Neural crest cell (in vitro differentiated cells): ENCODE measurements at places on chromosomes 16 and 17.

GRCh38 chr17:60297760-60298401, 94.1 kb downstream of the USP32 start:
- no peak for DNase-seq

DNA sequence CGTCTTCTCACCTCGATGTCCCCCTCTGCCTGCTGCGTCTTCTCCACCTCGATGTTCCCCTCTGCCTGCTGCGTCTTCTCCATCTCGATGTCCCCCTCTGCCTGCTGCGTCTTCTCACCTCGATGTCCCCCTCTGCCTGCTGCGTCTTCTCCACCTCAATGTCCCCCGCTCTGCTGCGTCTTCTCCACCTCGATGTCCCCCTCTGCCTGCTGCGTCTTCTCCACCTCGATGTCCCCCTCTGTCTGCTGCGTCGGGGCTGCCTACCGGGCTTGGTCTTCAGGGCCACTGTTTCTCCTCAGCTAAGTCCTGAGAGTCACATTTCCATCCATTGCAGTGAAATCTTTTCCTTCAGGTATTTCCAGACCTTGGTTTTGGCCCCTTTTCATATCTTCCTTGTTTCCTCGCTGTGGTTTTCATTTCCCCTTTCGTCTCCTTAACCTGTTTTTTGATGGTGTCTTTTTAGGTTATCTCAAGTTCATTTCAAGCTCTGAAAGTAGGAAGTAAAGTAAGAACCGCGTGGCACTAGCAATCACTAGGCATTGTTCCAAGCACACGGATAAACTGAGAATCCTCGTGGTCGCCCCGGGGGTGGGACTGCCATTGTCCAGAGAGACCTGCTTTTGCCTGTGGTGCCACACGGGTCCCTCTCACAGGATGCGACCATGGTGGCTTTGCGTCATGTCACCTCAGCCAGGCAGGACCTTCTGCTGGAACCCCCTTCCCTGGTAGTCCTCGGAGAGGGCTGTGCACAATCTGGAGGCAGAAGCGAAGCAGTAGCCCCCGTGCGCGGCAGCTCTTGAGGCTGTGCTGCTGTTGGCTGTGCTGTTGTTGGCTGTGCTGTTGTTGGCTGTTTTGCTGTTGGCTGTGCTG, 9.5 kb upstream of the ZNF750 start:
- DNase-seq: no peak

DNA sequence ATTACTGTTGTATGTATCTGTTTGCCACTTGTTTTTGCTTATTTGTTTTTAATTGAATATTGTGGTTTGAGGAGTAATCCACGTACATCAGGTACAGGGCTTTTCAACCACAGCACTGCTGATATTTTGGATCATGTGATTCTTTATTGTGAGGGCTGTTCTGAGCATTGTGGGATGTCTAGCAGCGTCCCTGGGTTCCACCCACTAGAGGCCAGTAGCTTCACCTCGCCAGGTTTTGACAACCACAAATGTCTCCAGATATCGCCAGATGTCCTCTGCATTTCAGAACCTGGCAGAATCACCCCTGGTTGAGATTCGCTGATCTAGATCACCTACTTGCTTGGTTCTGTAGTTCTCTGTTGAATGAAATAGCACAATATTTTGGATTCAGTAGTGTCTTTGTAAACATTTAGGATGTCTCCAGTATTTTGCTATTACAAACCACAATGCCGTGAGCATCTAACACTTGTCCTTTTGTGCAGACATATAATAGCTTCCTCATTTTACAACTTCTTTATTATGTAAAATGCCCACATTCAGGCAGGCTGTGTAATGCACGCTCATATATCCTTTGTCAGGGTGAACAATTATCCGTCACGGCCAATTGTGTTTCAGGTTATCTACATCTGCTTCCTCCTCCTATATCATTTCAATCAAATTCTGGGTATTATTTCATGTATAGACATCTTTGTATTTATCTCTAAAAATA, 380.3 kb downstream of the SNX29 start:
- DNase-seq: no peak

- DNase-seq: no peak
These were observed 45.7 kb upstream of the ZNF469 start for GRCh38 chr16:88337021-88337420.

DNA sequence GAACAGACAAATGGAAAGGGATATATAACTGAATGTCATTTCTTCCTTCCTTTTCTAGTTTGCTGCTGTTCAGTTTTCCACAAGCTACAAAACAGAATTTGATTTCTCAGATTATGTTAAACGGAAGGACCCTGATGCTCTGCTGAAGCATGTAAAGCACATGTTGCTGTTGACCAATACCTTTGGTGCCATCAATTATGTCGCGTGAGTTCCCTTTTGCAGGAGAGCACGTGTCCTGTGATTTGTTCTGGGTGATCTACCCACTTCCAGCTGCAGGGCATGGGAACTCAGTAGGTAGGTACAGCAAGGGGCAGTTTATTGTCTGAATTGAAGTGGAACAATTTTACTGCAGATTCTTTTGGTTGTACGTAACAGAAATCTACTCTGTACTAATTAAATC, 8.8 kb downstream of the ITGAL start:
- DNase-seq: no peak

GRCh38 chr17:78432226-78433012, 54.0 kb downstream of the PGS1 start:
- DNase-seq: no peak

GRCh38 chr16:71296584-71297340, 7.6 kb upstream of the CMTR2 start:
- DNase-seq: no peak

DNA sequence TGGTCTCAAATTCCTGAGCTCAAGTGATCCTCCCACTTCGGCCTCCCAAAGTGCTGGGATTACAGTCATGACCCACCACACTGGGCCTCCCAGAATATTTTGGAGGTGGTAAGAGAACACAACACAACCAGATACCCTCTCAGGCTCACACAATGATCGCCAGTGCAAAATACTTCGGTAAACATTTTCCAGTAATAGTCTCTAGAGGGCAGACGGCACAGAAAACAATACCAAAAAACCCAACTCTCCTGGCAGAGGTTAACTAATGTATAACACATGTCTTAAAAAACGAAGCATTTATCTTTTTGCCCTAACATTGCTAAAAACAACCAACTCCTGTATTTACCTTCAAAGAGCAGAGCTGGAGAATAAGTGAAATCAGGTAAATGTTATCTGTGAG, 10.5 kb downstream of the NUFIP2 start:
- DNase-seq: no peak

DNA sequence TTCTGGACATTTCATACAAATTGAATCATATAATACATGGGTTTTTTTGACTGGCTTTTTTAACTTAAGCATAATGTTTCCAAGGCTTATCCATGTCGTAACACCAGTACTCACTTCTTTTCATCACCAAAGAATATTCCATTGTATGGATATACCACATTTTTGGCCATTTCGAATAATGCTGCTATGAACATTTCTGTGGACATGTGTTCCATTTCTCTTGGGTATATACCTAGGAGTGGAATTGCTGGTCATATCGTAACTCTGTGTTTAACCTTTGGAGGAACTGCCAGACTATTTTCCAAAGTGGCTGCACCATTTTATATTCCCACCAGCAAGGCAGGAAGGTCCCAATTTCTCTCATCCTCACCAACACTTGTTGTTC, 46.0 kb upstream of the WSB1 start:
- no peak for DNase-seq

DNA sequence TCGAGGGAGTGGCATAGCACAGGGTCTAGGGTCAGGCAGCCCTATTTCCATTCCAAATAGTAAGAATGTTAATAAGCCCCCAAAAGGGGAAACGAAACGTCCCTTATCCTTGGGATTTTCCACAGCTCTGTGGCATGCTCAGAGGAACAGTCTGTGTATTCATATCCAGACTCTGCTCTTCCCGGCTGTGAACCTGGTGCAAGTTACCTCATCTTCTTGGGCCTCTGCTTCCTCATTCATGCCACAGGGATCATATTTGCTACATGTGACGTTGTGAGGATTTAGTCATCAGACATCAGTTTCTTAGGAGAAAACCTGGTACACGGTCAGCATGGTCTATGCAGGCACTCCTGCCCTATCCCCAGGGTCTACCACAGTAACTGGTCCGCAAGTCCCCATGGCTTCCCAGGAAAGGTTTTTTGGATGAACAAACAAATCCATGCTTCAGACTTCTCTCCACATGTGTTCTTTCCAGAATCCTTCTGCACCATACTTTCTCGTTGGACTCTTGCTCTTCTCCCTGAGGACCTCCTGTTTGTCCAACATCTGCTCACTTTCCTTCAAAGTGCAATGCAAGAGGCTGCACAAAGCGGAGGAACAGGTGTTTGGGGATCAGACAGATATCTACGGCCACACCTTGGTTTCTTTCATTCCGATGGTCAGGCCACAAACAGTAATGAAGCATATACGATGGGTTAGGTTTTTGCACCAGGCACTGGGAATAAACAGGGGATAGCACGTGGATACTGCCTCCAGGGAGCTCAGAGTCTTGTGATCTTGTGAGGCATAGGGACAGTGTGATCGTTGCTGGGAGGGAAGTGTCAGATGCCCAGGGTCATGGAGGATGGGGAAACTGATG, 17.7 kb downstream of the GLP2R start:
- no peak for DNase-seq

GRCh38 chr16:17590711-17591654, 120.2 kb upstream of the XYLT1 start:
- no peak for DNase-seq

GRCh38 chr16:82509691-82510430, 116.9 kb upstream of the CDH13 start:
- DNase-seq: no peak

GRCh38 chr17:3892095-3892998, 506 bp downstream of the CAMKK1 start:
- DNase-seq: peak; percentile 48

DNA sequence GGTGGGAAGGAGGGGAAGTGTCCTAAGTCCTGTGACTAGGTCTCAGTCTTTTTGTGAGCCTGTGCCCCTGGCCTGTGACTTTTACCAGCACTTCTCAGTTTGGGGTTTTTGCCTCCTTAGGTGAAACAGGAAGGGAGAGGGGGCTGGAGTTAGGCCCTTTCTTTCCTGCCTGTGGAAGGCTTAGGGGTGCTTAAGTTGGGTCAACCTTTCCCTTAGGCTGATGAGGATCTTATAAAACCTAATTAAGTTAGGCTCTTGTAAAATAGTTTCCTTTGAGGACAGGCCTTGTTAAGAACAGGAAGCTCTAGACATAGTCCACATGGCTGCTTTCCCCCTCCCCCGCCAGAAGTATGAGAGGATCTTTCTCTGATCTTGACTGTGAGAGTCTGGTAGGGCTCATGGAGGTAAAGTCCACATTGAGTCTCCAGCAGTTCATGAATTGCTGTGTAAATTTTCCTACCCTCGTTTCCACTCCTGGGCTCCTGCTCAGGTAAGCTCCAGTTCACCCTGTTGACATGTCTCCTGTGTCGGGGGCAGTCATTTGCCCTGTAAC, 17.0 kb upstream of the DNASE1 start:
- DNase-seq: no peak

GRCh38 chr17:21125862-21126261, 902 bp upstream of the DHRS7B start:
- DNase-seq: no peak

DNA sequence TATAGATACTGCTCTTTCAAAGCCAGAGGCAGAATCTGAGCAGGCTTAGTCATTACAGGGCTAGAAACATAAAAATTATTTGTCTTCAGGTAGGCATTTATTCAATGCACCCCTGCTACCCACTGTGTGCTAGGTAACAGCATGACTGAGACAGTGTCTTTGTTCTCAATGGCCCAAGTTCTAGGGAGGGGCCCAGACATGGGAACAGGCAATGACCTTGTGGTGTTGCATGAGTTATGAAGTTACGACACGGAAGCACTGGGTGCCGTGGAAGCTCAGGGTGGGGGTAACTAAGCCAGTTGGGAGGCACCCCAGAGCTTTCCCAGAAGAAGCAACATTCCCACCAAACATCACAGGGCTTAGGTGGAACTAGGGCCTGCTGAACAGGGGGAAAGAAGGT, 87.0 kb downstream of the CPPED1 start:
- DNase-seq: no peak

DNA sequence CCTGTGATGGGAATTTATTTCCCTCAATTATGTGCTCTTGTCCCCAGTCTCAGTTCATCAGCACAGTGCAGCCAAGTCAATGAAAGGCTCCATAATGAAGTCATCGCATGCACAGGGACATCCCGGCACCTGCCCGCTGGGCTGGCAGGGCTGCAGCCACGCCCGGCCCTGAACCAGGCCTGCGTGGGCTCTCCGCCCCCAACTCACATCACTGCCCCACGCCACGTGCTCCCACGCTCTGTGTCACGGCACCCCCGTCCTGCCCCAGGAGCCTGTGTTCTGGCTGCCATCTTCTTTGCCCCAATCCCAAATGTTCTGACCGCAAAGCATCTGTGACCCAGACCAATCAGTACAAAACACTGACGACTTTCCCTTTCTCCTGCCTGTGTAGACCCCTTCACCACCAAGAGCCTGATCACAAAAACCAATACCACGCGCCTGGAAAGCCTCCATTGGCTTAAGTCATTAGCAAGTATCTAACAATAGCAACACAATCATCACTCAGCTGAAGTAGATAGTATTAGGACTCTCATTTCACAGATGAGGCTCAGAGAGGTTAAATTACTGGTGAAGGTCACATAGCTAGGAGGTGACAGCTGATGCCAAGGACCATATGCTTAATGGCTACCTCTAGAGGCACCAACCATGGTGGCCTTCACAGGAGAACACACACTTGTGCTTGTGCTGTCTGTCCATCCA, 202.5 kb downstream of the ZFHX3 start:
- DNase-seq: no peak

DNA sequence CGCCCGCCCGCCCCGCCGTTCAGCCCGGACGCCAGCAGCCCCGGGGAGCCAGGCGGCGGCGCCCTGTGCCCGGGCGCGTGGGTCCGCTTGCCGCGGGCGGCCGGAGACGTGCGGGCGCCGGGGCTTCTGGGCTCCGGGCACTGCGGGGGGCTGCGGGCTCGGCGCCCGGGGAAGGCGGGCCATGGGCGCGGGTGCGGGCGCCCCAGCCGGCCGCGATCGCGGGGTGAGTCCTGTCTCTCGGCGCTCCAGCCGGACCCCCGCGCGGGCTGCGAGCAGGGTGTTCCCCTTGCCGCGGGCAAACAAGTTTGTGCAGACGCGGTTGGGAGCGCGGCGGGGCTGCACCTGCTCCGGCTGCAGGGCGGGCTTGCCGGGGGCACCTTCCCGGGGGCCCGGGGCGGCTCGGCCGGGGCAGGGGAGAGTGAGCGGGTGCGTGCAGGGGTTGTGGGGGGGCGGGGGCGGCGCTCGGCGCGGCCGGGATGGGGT, 292 bp downstream of the WSCD1 start:
- DNase-seq: peak; percentile 12
